ENCODE measurements at places on chromosomes 6 and 20.

DNA sequence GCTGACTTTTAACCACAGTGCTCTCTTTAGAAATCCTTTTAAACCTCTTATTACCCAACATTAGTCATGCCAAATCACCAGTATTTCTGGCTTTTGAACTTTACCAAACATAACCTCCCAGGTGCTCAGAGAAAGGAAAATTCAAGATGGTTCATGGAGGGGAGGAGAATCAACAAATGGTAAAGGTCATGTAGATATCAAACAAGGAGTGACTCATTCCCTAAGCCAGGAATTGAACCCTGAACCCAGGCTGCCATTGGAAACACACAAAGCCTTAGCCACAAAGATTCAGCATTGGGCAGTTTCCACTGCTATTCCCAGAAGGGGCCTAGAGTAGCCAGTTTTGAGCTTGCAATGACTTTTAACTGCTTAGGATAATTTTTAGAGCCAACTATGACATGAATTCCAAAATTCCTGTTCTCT, 21.6 kb upstream of the ENTPD6 start:
- no peak for DNase-seq

DNA sequence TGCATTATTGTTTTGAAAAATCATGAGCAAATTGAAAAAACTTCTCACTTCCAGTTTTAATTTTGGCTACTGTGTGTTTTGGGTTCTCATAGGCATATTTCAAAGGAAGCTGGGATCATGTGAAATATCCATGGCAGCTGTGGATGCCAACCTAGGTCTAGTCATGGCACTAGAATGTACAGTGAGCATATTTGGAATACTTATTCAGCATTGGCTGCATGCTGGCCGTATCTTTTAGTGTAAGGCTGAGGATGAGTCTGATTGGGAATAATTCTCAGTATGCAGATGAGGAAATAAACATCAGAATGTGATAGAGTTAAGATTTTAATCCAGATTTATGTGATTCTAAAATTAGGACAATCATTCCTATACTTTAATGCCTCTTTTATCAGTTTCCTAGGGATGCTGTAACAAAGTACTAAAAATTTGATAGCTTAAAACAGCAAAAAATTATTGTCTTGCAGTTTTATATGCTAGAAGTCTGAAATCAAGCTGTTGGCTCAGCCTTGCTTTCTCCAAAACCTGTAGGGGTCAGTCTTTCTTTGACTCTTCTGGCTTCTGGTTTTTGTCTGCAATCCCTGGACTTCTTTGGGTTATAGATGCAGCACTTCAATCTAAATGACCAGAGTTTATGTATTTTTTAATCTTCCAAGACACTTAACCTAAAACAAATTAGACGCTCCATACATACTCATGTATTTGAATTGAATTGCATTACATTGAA, 37.7 kb upstream of the DEFB112 start:
- DNase-seq: no peak

DNA sequence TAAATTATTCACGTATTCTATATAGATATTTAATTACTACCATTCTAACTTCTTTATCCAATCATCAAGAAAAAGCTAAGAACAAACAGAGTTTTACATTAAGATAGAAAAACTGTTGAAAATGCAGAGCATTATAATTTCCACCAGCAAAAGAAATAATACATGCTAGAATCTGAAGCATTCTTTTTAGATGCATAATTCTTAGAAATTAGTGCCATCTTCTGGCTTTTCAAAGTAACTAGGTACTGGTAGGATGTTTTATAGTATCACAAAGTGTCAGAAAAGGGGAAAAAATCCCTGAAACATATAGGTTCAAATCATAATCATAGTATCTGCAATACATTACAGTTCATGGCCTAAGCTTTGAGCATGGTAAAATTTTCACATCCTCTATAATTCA, 178.9 kb downstream of the PHF3 start:
- DNase-seq: no peak

GRCh38 chr6:106974336-106974998, at the start of gene CD24:
TSS of gene CD24 (minus strand) at chr6:106974729. CDS start at chr6:106974646, 83 bp downstream.
- no peak for DNase-seq

DNA sequence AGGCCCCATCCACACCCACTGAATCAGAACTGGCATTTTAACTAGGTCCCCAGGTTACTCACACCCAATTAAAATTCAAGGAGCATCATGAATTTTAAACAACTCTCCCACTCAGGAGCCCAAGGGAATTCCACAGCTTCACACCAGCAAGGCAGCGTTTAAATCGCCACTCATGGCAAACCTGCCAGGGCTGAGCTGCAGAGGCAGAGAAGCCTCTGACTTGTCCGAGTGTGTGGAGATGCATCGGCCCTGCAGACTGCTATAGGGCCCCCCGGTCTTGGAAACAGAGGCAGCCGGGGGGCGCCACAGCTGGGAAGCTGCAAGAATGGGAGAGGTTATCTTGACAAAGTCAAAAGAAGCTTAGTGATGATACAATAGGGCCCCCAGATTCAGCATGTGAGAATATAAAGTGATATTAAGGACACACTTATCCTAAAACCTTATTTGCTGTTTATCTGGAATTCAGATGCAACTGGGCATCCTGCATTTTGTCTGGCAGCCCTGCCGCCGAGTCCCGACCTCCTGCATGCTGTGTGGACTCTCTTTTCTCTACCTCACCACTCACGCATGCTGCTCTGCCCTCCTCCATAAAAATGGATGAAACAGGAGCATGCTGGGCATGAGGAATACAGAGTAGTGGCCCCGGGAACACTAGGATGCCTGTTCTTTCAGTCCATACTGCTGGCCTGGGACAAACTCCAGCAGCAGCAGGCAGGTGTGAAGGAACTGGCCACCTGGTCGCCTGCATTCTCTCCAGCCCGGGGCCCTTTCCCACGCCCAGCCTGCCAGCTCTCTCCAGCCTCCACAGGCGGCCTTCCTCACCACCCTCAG, 126.1 kb downstream of the PXDC1 start:
- no peak for DNase-seq
